Retinal pigment epithelial cell (primary cell): ENCODE measurements at places on chromosomes 4 and X.

DNA sequence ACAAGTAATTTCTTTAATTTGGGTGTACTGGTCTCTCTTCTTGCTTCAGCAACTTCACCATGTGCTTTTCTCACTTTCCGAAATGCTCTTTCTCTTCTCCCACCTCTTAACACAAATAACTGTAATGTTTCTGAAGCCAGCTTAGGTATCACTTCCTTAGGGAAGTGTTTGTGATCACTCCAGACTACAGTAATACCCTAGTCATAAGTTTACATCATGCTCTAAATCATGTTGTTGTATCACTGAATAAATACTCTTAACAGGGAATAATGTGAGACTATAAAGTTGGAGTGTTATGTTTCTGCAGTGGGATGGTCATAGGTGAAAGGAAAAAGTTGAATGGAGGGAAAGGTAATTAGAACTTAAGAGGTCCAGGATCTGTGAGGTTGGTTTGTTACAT, 712.3 kb downstream of the C4orf33 start:
- DNase-seq = no peak

DNA sequence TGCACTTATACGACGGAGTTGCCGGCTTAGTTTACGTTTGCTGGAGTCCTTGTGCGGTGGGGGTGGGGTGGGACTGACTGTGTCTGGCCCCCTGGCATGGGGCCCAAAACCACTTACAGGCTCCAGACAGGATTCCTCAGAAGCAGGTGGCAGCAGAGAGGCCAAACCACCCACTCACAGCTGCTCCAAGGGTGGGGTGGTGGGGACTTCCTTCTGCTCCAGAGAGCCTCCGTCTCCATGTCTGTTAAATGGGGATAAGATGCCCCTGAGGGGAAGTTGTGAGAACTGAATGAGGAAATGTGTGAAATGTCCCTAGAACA, 36.7 kb downstream of the PSAPL1 start:
- DNase-seq = peak; percentile 47

GRCh38 chr4:18167831-18168230, 146.3 kb upstream of the LCORL start:
- no peak for DNase-seq

- no peak for DNase-seq
These were observed 48.0 kb downstream of the GATB start for GRCh38 chr4:151712777-151713176.

- no peak for DNase-seq
These were observed 90.5 kb upstream of the GATB start for GRCh38 chr4:151851354-151851753.

DNA sequence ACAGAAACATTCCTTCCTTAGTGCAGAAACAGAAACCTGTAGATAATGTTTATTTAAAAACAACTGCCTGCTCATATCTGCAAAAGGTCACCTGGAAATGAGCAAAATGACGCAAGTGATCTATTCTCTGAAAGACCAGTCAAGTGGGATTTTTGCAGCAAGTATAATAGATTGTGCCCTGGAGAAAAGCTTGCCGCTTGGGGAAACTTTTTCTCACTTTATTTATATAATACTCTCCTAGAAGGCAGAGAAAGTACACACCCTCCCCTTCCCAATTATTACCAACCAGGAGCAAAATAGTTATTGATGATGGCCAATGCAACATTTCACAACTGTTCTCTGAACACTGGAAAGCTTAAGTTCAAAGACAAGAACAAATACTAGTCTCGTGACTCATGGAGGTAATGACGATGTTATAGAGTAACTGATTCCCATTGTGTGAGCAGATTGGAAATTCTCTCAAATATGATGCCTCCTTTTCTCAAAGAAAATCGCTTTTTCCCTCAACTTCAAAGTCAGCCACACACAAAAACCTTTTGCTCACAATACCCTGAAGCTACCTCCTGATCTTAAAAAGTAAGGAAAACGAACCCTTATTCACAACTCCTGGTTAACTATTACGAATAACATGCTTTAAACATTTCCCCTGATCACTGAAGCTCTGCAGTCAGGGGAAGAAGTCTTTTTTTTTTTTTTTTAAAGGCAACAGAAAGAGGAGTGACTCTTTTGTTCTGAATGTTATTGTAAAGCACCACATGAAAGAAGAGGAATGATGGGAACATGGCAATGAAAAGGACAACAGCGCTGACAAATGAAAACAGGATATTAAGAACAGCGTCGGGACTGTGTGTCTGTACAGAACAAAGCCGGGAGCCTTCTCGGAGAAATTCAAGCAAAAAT, 41.0 kb downstream of the MID1 start:
- DNase-seq = no peak

- DNase-seq = no peak
These were observed 1012.7 kb upstream of the ADGRL3 start for GRCh38 chr4:60187428-60187827.

- no peak for DNase-seq
These were observed 60.4 kb downstream of the EFNB1 start for GRCh38 chrX:68889249-68889648.

DNA sequence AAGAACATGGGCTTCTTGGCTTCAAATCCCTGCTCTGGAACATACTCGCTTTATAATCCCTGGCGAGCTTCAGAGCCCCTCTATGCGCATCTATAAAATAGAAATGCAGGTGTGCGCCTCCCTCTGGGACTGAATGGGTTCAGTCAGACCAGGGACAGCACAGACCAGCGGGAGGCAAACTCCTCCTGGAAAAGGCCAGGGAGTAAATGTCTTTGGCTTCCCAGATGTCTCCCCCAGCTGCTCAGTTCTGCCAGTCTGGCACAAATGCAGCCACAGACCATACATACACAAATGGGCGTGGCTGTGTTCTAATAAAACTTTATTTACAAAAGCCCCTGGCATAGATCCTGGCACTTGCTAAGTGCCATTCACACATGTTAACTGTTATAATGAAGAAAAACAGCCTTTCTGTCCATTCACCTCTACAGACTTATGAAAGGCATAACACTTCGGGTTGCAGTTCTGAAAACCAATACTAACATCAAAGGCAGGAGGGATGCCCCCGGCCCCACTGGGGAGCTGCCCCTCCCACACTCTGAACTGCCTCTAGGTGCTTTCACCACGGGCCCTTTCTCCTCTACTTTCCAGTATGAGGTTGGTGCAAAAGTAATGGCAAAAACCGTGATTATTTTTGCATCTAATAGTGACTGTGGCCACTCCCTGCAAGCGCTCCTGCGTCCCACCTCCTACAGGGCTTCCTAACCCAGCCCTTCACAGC, 4.6 kb downstream of the JAKMIP1 start:
- DNase-seq = no peak

DNA sequence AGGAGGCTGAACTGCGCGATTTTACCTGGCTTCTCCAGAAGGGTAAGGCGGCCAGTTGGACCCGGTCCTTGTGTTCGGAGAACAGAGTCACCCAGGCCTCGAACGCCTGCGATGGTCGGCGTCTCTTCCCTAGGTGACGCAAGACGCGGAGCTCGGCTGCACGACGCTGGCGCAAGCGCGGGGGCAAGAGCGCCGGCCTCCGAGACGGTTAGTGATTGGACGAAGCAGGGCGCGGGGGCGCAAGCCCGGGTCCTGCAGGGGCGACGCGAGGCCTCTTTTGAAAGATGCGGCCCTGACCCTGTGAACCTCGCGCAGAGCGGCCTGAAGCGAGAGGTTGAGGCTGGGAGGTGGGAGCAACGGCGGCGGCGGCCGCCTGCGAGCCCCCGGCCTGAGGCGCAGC, 428 bp downstream of the ADAD1 start:
- no peak for DNase-seq

DNA sequence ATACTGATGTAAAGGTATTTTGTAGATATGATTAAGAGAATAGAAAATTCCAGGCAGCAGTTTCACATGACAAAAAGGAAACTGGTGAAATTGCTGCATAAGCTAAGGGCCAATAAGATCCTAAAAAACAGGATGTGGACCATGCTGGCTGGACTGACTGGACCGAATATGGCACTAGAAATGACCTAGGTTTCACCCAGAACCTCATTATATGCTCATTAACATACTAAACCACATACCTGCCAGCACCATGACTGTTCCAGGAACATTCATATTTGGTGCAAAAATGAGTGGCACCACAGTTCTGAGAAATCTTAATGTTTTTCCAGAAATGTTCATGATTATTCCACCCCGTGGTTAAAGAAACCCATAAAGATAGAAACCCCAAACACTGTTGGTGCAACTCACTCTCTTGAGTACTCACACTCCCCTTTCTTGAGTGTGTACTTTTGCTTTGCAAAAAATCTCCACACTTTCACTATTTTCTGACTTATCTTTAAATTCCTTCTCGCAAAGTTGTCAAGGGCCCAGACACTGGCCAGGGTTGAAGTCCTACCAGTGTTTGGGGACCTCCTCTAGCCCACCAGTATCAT, 74.0 kb downstream of the FANCB start:
- no peak for DNase-seq

DNA sequence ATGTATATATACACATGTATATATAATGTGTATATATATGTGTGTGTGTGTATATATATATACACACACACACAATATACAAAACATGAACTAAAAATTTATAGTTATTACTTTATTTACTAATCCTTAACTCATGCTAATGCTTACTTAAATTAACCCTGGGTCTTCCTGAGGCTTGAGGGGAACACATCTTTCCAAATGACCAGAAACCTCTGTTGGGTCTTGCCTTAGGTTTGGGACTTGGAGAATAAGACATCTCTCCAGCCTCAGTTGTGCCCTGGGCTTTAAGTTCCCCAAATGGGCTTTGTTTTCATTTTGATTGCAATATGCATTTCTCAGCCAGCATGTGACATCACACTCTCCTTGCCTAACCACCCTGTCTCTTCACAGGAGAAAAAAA, 7.7 kb downstream of the GEMIN8 start:
- DNase-seq = no peak
